ENCODE measurements at places on chromosomes 3 and 15.

- DNase-seq: no peak
These were observed 386.9 kb upstream of the CNTN3 start for GRCh38 chr3:75001330-75001729.

DNA sequence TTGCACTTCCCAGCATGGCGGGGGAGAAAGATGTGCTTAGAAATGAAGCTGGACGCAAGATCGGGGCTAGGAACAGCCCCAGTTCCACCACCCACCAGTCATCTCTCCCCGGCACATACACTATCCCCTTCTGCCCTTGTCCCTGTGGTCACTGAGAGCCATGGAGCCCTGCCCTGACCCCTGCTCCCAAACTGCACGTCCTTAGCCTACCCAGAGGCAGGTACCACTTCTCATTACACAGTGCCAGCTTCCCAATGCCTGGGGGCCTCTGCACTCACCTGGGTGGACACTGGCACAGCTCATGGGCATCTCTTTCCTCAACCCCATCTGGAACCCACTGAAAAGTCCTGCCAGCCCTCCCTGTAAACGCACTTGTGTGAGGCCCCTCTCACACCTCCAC is 139.3 kb upstream of the PRR20G start:
- no peak for DNase-seq

GRCh38 chr3:24157106-24157505 is 212.0 kb downstream of the NR1D2 start:
- DNase-seq: no peak

DNA sequence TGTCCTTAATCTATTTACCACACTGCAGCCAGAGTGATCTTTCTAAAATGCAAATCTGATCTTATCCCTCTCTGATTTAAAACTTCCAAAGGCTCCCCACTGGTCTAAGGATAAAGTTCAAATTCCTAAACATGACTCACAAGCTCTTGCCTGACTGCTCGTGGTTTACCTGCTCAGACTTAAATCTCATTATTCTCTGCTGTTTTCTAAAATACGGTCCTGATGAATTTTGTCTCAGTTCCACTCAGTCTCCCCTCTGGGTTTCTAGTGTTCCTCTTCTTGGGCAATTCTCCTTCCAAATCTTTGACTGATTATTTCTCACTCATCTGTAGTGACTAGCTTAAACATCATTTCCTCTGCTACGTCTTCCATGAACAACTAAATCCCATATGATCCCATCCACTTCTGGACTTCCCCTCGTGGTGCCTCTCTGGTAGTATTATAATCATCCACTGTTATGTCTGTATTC is 108.3 kb downstream of the P3H2 start:
- peak; percentile 35 for DNase-seq

DNA sequence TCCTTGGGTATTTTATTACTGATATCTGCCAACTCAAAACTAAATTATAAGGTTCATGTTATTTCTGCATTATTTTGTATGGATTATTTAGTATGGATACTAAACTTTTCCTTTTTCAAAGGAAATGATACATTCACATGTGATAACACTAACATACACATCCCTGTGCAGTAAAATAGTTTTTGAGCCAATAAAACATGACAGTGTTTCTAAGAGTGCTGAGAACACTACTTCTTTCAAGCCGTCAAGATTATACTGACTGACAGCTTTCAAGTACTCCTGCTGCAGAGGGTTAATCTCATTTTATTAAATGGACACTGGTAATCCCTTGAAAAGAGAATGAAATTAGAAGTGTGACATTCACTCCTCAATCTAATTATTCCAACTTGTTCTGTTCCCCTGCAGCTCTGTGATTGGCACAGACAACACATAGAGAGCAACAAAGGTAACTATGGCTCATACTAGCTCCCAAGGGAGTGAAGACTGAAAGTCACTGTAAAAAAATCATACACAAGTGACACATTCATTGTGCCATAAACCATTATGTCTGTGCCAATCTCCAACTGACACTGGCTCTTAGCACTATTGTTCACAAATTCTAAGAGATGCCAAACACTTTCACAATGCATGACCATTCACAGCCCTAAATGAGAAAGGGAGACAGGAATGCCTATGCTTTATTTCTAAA is 468.6 kb downstream of the SHQ1 start:
- DNase-seq: no peak

DNA sequence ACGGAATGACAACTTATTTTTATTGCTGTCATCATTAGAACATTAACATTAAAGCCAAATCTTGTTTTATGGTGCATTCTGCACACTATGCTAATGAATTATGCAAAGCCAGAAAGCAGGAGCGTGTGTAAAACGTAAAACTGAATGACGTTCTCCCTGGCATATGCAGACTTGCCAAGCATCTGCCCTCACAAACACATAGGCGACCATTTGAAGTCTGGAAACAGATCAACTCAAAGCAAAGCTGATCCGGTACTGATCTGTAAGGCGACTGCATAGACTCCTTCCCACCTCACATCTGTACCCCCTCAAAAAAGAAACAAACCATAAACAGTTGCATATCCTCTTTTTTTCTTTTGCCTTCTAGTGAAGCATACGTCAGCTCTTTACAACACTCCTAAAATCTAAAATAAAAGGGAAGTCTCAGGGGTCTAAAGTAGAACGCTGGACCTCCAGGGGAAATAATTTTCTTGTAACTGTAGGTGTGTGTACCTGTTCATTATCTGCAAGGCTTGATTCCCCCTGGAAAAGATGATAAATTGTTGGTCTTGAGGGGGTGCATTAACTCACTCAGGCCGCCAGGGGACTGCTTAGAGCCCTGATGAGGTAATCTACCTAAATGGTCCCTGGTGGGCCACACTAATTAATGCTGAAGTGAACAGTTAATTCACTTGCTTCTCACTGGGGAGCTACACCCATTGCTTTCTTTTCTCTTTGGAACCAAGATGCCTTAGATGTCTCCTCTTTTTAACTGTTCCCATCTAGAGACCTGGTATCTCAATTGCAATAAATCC is 231.4 kb downstream of the CDIN1 start:
- DNase-seq: no peak

GRCh38 chr3:128884992-128885391 is 5.6 kb downstream of the ACAD9 start:
- no peak for DNase-seq

- no peak for DNase-seq
These were observed 136.5 kb upstream of the TSC22D2 start for GRCh38 chr3:150271591-150271960.

- DNase-seq: no peak
These were observed 52.7 kb downstream of the MB21D2 start for GRCh38 chr3:192864941-192865340.

GRCh38 chr3:94137377-94137776 is 74.5 kb downstream of the NSUN3 start:
- no peak for DNase-seq

Measured in HFFc6 (cell line).